NCI-H1105 (cell line): ENCODE measurements at places on chromosomes 12 and 14.
A peak's percentile ranks its signal among the peaks of the same experiment; 100 is the strongest.

- DNase-seq = no peak
These were observed 39.7 kb downstream of the PSMA6 start for GRCh38 chr14:35331605-35332516.

- DNase-seq = no peak
These were observed 771 bp downstream of the OTX2 start for GRCh38 chr14:56809270-56810146.

DNA sequence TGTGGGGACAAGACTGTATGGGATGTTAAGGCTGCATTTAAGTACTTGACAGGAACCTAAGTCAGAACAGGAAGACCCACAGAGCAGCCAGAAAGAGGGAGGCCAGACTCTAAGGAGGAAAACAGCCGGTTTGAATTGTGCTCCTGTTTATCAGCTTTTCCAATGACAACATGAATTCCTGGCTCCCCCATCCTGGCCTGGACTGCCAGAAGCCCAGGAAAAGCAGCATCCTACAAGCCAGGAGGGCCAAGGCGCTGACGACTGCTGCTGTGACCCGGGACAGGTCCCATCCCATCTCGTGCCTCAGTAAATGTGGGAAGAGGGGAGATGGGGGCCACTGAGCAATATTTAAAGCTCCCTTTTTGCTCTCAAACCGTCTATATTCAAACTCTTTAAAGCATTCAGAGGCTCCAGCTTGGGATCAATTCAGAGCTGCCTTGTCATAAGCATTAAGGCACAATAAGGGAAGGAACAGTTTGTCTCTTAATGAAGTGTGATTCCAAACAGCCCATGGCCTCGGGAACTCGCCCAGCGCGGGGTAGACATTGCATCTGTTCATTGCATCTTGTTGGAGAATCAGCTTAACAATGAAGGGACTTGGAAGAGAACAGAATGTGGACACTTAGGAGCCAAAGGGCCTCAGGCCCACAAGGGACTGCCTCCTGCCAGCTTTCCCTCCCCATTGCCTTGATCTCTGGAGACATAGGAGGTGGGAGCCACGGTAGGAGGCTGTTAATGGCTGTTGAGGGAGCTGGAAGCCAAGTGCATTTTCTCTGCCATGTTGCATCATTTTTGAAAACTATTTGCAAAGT lies 49.6 kb downstream of the CMKLR1 start:
- DNase-seq = no peak

GRCh38 chr12:117850048-117850447 lies 118.7 kb downstream of the KSR2 start:
- peak; percentile 29 for DNase-seq

DNA sequence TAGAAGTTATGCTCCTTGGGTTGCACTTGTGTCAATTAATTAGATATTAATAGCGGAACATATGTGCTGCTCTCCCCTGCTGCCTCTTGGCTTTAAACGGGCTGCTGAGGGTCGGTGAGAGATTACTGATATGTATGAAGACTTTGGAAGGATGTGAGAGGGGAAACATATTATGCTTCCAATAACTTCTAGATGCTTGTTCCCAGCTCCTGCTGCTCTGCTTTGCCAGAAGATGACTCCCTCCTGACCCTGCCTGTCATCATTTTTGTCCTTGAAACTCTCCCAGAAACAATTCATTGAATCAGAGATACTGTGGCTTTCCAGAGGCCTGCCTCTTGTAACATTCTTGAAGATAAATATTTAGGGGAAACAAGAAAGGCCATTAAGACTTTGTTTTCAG lies 300.1 kb upstream of the STXBP6 start:
- no peak for DNase-seq

DNA sequence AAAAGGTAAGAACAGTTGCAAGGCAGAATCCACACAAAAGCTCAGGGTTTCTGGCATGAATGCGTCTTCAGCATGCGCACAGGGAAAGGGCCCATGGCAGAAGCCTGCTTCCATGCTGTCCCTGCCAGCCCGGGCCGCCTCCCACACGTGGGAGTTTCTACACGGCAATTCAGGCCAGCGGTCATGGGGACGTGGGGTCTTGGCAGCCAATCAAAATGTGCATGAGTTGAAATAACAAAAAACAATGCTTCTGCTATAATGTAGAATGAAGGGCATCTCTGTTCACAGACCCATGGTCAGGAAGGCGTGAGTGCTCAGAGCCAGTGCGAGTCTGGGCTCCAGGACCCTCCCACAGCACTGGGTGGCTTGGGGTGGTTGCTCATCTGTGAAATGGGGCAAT lies 28.6 kb downstream of the AMN start:
- no peak for DNase-seq

- DNase-seq = peak; percentile 57
These were observed 33.4 kb downstream of the ANO4 start for GRCh38 chr12:100827901-100828520.

- no peak for DNase-seq
These were observed 117.0 kb downstream of the TTC8 start for GRCh38 chr14:88941414-88941813.
